ENCODE measurements at places on chromosomes 12 and 14.

GRCh38 chr14:104642540-104642868 is 37.9 kb upstream of the TMEM179 start:
- DNase-seq, result no peak

DNA sequence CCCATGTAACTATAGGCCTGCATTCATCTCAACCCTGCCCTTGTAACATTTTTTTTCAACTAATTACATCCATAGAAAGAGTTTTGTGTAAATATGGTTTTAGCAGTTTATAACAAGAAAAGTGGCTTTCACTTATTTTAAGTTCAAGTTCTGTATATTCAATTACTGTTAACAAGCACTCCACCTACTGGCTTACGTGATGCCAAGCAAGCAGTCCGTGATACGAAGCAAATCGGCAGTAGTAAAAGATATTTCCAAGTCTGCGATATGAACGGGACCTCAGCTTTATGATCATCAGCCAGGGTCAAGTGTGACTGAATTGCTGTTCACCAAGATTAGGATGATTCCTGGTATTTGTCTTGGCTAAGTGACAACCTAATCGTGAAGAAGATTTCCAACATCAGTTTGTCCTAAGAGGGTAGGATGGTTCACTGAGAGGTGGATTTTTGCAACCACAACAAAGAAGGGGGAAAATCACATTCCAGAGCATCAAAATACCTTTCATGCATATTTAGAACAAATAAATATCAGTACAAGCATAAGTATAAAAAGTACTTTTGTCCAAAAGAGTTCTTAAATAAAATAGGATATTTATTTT is 456.2 kb downstream of the FOXG1 start:
- no peak for DNase-seq

DNA sequence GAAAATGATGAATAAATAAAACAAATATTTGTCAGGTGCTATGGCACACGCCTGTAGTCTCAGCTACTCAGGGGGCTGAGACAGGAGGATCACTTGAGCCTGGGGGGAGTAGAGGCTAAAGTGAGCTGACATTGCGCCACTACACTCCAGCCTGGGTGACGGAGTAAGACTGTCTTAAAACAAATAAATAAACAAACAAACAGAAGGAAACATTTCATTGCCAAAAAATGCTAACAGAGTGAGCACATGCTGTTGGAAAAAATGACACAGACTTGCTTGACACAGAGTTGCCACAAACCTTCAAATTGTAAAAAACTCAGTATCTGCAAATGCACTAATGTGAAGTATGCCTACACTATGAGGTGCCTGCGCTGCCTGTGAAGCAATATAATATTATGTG is 50.8 kb upstream of the AP4S1 start:
- DNase-seq, result no peak

- DNase-seq, result no peak
These were observed 78.6 kb upstream of the TBX3 start for GRCh38 chr12:114762490-114763110.

- DNase-seq, result no peak
These were observed 39.3 kb downstream of the SRRM4 start for GRCh38 chr12:119020406-119021360.

DNA sequence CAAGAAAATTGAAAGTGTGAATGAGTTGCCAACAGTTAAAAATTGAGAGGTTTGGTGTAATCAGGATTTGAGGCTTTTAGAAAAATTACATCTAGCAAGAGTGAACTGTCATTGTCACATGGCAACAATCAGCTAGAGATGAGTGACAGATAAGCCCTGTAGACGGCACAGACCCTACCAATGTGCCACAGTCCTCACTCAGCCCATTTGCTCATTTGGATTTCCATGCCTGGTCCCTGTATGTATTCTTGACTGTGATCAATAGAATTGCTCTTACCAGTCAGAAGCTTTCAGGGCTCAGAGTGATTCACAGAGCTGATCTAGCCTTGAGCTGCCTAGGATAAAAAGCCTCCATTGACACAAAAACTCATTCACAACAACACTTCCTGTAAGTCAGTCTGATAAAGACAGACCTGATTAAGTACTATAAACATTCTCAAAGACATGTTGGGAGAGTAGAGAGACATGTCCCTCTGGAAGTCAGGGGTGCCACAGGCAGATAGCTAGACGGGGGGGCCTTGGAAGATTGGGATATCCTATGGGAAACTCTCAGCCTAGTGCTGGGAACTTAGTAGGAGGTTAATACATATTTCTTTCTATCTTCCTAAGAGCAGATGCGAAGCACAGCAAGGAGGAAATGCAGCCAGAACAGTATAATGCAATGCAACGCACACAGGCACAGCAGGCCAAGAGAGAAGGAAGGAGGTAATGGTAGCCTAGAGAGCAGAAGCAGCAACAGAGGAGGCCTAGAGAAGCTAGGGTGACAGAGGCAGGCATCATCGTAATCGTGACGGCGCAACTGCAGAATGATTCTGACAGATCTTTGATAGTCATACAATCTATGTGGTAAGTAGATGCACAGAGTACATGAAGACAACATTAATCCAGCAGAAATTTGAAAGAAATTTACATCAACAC is 2.0 kb upstream of the PELI2 start:
- no peak for DNase-seq

GRCh38 chr14:39369029-39369428 is 63.2 kb downstream of the FBXO33 start:
- DNase-seq, result no peak

DNA sequence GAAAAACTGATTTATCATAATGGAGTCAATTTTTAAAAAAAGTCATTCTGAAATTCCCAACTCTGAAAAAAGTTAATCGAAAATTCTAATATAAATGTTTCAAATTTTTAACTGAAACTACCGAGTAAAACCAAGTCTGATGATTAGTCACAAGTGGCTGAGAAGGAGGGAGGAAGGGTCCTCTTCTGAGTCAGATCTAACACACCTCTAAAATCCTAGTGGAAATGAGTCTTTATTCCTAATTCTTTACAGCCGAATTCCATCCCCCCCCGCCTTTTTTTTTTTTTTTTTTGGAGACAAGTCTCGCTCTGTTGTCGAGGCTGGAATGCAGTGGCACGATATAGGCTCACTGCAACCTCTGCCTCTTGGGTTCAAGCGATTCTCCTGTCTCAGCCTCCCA is 37.9 kb downstream of the RAD9B start:
- DNase-seq, result no peak

GRCh38 chr14:102150083-102150482 is 10.4 kb downstream of the WDR20 start:
- no peak for DNase-seq

- no peak for DNase-seq
These were observed 183.0 kb downstream of the PHETA1 start for GRCh38 chr12:111185889-111186227.

GRCh38 chr12:78403136-78403535 is 461.4 kb upstream of the SYT1 start:
- DNase-seq, result no peak

DNA sequence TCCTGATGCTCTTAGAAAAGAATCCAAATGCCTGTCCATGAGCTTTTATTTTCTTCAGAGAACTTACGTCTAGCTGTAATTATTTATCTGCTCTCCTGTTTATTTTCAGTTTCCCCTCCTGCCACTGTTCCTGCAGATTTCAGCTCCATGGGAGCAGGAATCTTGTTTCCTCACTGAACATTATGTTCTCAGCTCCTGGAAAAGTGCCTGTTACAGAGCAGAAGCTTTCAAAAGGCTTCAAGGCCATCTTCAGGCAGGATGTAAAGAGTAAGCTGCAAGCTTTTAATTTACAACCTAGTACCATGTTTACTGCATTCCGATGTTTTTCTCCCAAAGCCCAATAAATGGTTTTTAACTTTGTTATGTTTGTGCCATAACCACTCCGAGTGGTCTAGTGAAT is 98.4 kb upstream of the BTG1 start:
- DNase-seq, result no peak

DNA sequence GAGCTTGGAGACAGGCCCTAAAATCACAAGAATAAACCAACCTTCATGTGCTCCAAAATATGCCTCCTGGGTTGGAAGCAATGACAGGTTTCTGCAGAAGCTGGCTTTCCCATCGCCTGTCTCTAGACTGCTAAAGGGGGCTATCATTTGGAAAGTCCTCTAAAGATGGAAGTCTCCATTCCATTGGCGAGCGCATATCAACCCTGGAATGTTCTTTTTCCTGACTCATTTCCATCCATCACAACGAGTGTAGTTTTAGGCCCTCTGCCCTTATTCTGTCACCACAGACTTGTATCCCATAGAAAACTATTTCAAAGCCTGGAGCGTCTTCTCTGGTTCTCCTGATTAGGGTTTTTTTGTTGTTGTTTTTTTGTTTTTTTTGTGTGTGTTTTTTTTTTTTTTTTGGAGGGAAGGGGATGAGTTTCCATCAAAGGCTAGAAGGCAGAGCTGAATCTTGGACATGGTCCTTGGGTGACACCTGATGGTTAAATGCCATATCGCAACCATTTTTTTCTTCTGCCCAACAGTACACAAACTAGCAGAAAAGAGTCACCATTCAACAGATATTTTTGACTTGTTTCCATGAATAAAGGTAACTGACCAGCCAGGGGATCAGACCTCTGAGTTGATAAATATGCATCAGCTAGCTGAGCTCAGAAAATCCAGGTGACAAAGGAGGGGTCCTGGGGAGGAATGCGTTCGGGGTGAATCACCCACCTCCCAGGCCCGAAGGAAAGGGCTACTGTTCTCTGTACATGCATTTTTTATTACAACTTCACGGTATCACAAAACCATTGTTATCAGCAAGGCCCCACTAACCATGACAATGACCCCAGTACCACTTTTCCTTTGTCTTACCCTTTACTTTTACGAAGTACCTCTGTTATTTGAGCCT is 40.5 kb downstream of the KCNA5 start:
- DNase-seq, result no peak

GRCh38 chr14:69034612-69035262 is 55.6 kb upstream of the ACTN1 start:
- DNase-seq, result no peak

DNA sequence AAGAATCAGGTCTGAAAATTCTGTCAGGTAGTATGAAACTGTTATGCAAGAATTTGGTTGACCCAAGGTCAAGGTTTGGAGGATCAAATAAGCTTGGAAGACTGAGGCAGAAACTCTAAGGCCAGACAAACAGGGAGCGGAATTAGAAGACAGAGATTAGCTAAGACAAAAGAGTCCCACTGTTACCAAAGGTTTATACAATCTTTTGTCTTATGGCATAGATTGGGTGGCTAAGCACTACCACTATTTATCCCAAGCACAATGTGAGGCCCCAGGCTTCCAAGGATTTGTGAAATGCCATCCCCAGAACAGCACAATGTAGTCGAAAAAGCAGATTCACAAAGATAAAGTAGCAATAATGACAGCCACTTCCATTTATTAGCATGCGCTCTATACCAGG is 311.2 kb downstream of the SEC23A start:
- no peak for DNase-seq

GRCh38 chr12:74339211-74339610 is 198.4 kb upstream of the ATXN7L3B start:
- no peak for DNase-seq

DNA sequence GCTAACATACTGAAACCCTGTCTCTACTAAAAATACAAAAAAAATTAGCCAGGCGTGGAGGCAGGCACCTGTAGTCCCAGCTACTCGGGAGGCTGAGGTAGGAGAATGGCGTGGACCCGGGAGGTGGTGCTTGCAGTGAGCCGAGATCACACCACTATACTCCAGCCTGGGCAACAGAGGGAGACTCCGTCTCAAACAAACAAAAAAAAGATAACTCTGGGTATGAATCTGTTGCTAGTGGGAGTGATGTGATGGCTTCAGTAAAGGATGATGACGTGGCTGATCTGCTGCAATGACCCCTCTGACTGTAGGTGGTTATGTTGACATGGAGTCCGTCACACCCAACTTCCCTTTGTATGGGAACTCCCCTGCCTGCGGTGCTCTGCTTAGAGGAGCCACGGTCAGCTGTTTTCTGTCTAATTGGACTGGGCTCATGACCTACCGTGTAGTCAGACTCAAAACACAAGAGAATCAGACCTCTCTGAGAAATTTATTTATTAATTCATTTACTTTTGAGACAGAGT is 59.1 kb upstream of the MED13L start:
- DNase-seq, result no peak

DNA sequence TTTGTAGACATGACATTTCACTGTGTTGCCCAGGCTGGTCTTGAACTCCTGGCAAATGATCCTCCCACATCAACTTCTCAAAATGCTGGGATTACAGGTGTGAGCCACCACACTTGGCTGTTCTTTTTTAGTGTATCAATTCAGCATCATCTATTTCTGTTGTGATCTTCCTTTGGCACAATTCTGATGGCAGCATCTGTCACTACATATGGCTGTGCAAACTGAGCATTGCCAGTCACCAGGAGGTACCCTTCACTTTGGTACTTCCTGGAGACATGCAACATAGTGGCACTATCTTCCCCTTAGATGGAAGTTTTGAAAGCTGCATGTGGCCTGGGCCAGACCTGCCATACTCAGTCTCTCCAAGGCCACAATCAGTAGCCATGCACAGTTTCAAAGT is 467.1 kb upstream of the TMPO start:
- DNase-seq, result no peak

- no peak for DNase-seq
These were observed 28.3 kb upstream of the TEAD4 start for GRCh38 chr12:2930865-2931264.

- no peak for DNase-seq
These were observed 416.1 kb downstream of the BTG1 start for GRCh38 chr12:91729543-91729942.

GRCh38 chr12:31868965-31869364 is 90.2 kb upstream of the RESF1 start:
- DNase-seq, result no peak

DNA sequence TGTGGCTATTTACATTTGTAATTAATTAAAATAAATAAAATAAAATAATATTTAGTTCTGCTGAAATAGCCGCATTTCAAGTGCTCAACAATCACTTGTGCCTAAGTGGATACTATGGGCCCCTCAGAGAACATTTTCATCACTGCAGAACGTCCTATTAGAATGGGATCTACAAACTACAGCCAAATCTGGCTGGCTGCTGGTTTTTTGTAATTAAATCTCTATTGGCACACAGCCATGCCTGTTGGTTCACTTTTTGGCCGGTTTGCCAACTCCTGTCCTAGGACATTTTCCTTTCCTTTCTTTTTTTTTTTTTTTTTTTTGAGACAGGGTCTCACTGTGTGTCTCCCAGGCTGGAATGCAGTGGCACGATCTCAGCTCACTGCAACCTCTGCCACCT is 9.8 kb downstream of the CCDC63 start:
- no peak for DNase-seq

GRCh38 chr12:2341871-2342270 is 289.1 kb downstream of the CACNA1C start:
- no peak for DNase-seq

GRCh38 chr12:52969828-52970569 is 21.1 kb downstream of the KRT18 start:
- no peak for DNase-seq

DNA sequence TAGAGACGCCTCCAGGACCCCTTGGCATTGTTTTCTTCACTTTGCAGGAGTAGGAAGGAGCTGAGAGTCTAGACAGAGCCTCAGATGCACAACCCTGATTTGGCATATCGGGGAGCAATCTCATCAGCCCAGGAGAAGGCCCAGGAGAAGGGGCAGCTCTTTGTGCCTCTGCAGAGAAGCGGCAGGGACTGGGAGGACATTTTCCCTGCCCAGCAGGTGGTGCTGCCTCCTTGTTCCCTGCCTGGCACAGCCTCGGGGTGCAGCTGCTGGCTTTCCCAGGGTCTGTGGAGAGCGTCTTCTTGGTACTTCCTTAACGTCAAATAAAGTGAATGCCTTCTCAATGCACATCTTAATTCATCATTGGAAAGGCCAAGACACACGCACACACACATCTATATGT is 419.5 kb downstream of the TMEM121 start:
- no peak for DNase-seq

All from cortex of kidney (tissue), 1 donor.